ENCODE measurements at places on chromosomes 4 and X.

DNA sequence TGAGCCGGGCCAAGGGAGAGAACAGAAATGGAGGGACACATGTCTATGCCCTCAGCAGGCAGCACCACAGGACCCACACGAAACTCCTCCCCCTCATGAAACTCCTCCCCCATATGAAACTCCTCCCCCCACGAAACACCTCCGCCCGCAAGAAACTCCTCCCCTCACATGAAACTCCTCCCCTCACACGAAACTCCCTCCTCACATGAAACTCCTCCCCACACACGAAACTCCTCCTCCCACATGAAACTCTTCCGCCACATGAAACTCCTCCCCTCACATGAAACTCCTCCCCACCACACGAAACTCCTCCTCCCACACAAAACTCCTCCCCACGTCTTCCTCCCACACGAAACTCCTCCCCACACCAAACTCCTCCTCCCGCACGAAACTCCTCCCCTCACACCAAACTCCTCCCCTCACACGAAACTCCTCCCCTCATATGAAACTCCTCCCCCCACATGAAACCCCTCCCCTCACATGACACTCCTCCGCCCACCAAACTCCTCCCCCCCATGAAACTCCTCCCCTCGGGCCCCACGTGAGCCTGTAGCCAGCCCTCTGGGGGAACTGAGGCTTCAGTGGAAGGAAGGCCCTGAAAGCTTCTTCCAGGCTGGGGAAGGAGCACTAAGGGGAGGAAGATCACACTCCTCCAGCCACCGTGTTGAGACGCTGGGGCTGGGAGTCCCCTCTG is 15.2 kb downstream of the ADRA2C start:
- DNase-seq, result peak; percentile 54

GRCh38 chr4:85084371-85085094 is 118.0 kb upstream of the WDFY3 start:
- DNase-seq, result peak; percentile 63

DNA sequence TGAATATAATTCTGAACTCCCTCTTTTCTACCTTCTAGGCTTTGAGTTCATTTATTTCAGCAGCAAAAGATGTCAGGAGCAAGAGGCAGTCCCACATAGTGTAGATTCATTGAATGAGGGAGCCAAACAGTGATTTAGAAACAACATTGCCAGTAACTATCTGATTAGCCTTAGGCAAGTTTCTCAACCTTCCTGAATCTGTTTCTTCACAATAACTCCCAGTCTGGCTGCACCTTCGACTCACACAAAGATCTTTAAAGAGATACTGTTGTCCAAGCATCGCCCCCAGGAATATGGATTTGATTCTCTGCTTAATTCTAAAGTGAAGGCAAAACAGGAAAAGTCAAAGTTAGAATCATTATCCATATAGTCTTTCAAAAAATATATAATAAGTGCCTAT is 1026.2 kb downstream of the DMD start:
- DNase-seq, result no peak

DNA sequence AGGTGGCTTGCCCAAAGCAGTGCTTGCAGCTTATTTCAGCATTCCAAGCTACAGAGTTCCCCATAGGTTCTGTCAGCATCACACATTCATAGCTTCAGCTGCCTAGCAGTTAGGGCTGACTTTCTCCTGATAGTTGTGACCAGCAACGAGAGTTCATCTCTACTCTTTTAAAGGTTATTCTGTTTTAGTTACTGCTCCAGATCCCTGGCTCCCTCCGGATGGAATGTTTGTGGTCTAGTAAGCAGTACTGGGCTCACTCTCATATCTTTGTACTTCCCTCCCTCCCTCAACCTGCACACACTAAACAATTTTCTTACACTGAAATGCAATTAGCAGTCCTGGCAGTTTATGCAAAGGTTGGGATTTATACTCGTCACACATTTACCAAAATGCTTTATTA is 43.9 kb downstream of the PTTG2 start:
- no peak for DNase-seq

DNA sequence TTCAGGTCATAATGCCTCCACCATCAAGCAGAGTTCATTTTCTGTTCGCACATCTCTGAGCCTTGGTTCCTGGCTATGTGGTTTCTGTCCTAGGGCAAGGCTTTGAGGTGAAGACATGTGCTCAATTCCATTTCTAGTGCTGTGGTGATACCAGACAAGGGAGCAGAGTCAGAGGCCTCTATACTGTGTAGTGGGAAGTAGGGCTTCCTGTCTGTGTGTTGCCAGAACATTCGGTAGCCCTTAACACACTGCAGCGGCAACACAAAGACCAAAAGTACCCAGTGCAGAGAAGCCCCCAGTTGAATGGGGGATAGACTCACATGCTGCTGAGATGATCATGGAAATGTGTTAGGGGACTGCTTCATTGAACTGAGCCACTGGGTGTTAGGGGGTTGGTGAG is 56.4 kb downstream of the STARD8 start:
- DNase-seq, result no peak

DNA sequence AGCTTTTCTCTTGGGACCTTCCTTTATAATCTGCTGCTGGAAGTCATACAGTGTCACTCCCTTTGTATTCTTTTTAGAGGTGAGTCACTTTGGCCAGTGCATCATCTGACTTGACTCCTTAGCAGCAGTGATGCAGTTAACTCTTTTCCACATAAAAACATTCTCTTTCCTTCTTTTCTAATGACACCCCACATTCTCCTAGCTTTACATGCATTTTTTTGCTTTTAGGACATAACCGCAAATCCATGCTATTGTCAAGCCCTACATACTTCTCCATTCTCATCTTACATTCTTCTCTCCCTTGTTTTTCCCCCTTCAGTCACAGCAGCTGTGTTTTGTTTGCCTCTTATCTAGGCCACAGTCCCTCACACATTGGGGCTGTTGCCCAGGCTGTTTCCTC is 55.1 kb downstream of the ZNF330 start:
- DNase-seq, result no peak

DNA sequence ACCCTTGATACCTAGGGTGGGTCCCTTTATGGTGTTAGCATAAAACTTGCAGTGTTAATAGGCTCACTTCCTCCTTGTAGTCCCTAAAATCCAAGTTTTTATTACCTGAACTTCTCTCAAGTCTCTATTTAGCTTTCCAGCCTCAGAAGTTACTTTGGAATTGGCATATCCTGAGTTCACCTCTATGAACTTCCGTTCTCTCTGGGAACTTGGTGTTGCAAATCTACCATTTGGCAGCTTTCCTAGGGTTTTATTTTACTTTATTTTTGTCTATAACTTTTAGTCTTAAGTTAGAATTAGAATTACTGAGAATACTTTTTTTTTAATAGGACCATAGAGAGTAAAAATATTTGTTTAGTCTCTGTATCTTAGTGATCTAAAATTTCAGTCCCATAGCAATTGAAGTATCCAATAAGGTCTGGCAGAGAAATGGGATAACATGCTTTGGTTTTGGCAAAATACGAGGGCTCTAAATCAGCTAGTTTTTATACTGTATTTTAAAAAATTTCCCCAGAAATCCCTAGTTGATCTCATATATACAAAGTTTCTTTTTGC is 30.3 kb upstream of the NAF1 start:
- no peak for DNase-seq

DNA sequence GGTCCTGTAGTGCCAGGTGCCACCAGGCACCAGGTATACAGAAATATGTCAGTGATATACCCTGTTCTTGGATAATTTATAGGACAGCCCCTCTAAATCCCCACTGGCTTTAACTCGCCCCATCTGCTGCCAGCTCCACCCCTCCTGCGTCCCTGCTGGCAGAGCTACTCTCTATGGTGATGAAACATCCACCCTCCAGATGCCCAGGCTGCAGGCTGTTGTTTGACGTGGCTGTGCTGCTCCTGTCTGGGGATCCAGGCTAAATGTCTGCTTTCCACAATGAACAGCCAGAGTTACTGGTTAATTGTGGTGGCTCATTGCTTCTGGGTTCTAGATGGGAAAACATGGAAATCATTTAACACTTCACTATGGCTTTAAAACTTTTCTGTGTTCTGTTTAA is 12.9 kb downstream of the NHSL2 start:
- DNase-seq, result no peak

- no peak for DNase-seq
Measured at GRCh38 chrX:102892103-102892502, 45.0 kb upstream of the RAB40AL start.

GRCh38 chr4:22237155-22237751 is 278.6 kb downstream of the ADGRA3 start:
- no peak for DNase-seq

- DNase-seq, result no peak
Measured at GRCh38 chr4:101871962-101872676, 81.6 kb downstream of the BANK1 start.

DNA sequence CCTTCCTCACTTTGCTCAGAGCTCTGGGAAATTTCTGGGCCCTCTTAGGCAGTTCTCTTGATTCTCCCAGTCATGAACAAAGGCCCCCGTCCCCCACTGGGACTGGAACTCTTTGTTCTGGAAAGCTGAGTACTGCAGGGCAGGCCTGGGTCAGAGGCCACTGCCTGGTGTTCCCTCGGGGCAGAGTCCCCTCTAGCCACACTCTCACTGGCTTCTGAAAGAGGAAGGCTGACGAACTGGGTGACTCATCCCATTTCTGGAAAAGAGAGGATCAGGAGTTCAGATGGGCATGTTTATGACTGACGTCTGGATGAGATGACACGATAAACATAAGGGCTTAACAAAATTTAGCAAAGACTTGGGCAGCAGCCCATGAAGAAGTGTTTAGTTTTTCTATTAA is 47.7 kb downstream of the DDX3X start:
- no peak for DNase-seq

DNA sequence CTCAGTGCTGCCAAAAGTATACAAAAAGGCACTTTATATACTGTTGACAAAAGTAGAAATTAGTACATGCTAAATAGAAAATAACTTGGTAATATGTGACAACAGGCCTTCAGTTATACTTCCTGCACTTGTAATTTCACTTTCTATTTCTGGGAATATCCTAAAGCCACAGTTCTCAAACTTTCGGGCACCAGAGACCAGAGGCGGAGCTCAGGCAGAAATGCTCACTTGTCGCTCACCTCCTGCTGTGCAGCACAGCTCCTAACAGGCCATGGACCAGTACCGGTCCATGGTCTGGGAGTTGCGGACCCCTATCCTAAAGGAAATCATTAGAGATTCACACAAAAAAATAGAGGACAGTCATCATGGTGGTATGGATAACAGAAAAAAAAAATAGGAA is 25.7 kb downstream of the ACSL4 start:
- no peak for DNase-seq

GRCh38 chr4:88816360-88816759 is 118.7 kb upstream of the NAP1L5 start:
- no peak for DNase-seq

GRCh38 chrX:104564921-104565703 is 887 bp upstream of the IL1RAPL2 start:
- DNase-seq, result no peak

DNA sequence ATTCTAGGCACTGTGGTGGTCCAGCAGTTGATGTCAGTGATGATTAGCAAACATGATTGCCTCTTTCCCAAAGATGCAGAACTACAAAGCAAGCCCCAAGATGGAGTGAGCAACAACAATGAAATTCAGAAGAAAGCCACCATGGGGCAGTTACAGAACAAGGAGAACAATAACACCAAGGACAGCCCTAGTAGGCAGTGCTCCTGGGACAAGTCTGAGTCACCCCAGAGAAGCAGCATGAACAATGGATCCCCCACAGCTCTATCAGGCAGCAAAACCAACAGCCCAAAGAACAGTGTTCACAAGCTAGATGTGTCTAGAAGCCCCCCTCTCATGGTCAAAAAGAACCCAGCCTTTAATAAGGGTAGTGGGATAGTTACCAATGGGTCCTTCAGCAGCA is 365.3 kb downstream of the MAPK10 start:
- no peak for DNase-seq

- DNase-seq, result no peak
Measured at GRCh38 chrX:17669891-17670290, 67.4 kb upstream of the SCML1 start.

- no peak for DNase-seq
Measured at GRCh38 chr4:147090486-147090885, 144.8 kb upstream of the TTC29 start.

- no peak for DNase-seq
Measured at GRCh38 chr4:29536745-29537144, 1183.4 kb upstream of the PCDH7 start.

DNA sequence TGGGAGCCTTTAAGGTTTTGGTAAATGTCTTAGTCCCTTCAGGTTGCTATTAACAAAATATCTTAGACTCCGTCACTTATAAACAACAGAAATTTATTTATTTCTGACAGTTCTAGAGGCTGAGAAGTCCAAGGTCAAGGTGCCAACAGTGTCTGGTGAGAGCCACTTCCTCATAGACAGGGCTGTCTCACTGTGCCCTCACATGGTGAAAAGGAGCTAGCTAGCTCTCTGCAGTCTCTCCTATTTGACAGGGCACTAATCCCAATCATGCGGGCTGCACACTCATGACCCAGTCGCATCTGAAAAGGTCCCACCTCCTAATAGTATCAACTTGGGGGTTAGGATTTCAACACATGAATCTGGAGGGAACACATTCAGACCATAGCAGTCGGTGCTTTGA is 63.4 kb upstream of the KLF3 start:
- DNase-seq, result peak; percentile 4

- no peak for DNase-seq
Measured at GRCh38 chr4:52477191-52477780, 181.8 kb downstream of the USP46 start.

DNA sequence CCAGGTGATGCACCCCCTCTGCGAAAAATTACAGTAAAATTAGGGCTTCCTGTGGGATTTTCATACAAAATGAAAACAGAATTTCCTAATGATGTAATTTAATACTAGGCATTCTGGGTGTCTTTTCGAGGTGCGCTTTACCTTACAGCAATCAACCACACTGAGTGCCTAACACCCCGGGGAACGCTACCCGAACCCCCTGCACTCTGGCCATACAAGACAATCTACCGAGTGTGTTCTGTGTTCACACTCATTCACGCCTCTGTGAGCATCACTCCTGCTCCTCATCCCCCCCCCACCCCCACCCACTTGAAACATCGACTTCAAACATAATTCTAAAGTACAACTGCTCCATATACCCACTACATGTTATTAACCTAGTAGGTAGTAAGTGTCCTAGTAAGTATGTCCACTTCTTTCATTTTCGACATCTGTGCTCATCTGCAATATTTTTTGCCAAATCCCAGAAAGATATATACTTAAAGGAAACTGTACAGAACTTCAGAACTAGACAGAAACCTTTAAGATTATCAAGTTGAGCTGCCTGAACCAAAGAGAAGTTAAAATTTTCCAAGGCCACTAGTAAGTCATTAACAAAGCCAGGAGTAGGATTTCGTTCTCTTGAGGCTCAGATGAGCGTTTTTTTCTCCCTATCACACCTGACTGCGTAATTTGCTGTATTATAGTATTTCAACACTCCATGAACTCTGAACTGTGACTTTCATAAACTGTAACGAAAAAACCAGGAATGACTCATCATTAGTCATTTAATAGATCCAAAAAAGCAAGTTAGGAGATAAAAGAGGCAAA is 80.0 kb downstream of the FAT1 start:
- no peak for DNase-seq

DNA sequence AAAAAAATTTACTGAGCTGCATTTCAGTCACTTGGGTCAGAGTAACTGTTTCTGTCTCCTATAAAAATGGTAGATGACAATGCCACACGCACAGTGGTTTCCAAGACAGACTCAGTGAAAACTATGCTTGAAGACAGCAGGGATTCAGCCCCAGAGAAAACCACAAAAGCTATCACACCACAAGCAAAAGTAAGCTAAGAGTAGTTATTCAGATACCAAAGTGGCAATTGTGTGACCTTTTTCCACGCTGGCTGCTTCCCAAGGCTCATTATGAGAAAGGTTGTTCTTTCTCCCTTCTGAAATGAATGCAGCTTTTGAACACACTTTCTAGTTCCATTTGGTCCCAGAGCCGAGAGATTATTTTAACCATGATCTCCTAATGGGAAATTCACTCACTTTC is 46.4 kb upstream of the GPM6B start:
- DNase-seq, result no peak
